Esophagus squamous epithelium (tissue), 5 donors: ENCODE measurements at places on chromosomes 7 and 10.

- DNase-seq: no peak
Observed at GRCh38 chr10:133274751-133275683, 1.7 kb downstream of the ADAM8 start.

- DNase-seq: no peak
Observed at GRCh38 chr7:27804139-27804538, 64.2 kb downstream of the TAX1BP1 start.

- DNase-seq: no peak
Observed at GRCh38 chr10:93904901-93905300, 11.1 kb downstream of the SLC35G1 start.

GRCh38 chr10:96287392-96288105 is 16.2 kb upstream of the BLNK start:
- no peak for DNase-seq

GRCh38 chr7:123439191-123439590 is 95.2 kb downstream of the IQUB start:
- no peak for DNase-seq

- DNase-seq: no peak
Observed at GRCh38 chr7:31203551-31203950, 137.0 kb downstream of the NEUROD6 start.

DNA sequence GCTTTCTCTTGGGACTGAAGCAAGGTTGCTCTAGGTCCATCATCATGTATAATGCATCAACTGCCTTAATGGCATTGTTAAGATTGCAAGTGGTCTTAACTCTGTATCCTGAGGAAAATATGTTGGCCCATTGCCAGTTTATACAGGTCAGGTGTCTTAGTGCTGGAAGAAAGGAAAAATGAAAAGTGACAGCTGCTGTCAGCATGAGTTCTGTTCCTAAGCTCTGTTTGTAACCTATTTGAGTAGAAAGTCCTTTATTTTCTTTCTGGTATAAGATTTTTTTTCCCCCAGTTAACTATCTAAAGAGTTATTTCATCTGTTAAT is 127.2 kb downstream of the SRI start:
- no peak for DNase-seq

GRCh38 chr7:133845005-133845404 is 282.1 kb upstream of the LRGUK start:
- no peak for DNase-seq

DNA sequence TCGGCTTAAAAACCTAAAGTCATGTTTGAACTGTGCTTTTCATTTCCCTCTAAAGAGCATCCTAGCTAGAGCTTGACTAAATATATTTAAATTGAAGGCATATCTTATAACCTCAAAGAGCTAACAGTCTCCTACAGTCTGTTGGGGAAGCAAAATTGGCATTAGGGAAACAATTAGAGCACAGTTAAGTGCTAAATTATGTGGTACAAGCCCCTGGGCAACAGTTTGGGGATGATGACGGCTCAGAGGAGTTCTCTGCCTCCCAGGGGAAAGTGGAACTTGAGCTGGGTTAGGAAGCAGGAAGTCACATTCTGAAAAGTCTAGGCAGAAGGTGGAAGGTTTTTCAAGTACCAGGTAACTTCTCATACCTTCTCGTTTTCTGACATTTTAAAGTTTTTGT is 18.6 kb upstream of the GOT1 start:
- DNase-seq: no peak

- DNase-seq: no peak
Observed at GRCh38 chr7:2016761-2017480, 215.8 kb downstream of the MAD1L1 start.

DNA sequence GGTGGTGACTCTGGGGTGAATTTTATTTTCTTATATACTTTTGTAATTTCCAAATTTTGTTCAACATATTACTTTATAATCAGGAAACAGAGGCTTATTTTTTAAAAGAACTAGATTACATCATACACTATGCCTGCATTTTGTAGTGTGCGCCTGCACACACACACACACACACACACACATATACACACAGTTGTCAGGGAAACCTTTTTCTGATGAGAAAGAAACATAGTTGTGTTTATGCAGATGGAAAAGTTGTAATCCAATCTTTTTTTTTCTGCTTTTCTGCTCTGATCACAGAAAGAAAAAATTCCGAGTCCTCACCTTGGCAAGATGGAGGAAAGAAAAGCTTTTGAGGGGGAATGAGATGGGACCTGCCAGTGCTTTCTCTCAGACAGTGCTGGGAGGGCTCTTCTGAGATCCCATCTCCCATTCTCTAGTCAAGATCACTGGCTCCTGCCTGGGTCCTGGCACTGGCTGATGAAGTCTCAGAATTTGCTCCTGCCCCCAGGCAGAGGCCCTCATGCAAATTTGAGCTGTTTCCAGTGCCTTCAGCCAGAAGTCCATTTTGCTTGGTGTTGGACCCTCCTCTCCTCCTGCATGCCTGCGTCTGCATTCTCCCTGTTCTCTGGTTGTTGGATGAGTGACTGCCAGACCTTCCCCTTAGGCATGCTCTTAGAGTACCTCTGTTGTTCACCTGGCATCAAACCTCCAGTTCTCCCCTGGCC is 59.7 kb downstream of the TLL2 start:
- no peak for DNase-seq

DNA sequence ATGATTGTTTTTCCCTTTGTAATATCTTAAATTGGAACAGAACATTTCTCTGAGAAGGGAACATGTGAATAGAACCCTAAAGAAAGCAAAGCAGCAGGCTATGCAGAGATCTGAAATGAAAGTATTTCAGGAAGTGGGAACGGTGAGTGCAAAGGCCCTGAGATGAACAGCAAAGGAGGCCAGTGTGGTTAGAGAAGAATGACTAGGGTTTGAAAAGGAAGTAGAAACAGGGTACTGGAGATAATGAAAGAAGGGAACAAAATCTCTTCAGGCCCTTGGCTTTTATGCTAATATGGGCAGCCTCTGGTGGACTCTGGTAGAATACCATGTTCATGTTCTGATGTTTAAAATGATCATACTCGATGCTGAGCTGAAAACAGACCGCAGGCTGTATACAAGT is 22.2 kb downstream of the ARHGAP21 start:
- no peak for DNase-seq

DNA sequence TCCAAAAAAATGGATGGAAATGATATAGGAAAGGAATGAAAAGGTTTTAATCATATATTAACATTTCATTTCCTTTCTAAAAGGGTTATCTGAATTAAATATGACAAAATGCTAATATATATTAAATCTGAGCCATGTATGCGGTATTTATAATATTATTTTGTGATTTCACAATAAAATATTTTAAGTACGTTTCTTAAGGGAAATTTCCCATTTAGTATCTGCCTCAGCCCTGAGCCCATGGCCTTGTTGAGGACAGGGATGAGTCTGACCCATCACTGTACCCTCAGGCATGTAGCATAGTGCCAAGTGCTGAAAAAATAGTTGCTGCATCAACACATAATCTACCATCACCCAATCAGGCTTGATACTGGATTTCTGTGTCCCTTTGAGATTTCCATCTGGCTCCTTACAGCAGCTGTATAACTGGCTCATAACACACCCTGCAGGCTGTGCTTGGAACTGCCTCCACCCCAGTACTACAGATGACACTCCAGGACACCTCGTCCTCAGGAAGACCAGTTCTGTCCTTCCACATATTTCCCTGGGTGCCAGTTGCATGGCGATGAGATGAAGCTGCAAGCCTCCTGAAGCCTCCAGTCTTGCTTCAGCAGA is 59.4 kb upstream of the ASAH2 start:
- no peak for DNase-seq

GRCh38 chr10:100744987-100745881 is at the start of gene PAX2:
PAX2 (plus strand) TSS chr10:100745582; CDS start chr10:100746261, 679 bp downstream.
- DNase-seq: no peak

- no peak for DNase-seq
Observed at GRCh38 chr7:74069790-74070618, 13.6 kb upstream of the LIMK1 start.

DNA sequence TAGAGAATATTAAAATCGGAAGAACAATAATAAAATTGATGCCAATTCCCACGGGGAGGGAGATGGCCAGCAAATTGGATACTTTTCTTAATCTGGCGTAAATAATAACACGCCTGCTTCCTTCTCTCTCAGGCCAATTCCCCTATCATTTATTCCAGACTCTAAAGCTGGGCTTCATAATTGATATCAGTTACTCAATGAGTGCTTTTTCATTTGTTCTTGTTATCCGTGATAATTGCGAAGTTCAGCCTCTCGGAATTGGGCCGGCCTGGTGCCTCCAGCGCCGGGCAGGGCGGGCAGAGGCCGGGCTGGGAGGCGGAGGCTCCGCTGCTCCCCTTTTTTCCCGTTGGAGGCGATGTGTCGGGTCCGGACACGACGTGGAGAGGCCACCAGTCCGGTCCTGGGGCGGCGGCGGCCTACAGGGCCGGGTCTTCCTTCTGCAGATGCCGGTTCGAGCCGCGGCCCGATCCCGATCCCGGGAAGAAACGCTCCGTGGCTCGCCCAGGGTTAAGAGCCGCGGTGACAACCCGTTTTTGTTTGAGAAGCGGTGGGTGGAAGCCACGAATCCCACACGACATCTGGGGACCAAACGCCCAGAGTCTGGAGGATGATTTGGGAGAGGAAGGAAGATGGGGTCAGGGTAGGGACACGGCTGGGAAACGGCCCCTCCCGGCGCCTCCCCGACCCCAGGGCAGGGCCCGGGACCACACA is 13.6 kb downstream of the UNCX start:
- DNase-seq: no peak

- DNase-seq: no peak
Observed at GRCh38 chr7:6917258-6917657, 91.2 kb upstream of the CCZ1B start.

DNA sequence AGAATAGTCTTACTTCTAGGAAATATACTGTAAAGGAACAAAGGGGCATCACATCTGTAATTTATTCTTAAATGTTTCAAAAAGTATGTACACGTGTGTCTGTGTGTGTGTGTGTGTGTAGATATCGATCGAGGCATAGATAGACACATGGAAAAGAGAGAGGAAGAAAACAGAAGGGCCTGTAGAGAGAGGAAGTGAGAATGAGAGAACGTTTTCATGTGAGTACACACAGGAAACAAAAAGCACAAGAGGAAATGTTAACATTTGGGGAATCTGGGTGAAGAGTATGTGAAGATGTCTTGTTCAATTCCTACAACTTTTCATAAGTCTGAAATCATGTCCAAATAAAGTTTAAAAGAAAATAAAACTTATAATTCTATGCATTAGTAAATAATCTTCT is 286.5 kb upstream of the SORCS1 start:
- no peak for DNase-seq

DNA sequence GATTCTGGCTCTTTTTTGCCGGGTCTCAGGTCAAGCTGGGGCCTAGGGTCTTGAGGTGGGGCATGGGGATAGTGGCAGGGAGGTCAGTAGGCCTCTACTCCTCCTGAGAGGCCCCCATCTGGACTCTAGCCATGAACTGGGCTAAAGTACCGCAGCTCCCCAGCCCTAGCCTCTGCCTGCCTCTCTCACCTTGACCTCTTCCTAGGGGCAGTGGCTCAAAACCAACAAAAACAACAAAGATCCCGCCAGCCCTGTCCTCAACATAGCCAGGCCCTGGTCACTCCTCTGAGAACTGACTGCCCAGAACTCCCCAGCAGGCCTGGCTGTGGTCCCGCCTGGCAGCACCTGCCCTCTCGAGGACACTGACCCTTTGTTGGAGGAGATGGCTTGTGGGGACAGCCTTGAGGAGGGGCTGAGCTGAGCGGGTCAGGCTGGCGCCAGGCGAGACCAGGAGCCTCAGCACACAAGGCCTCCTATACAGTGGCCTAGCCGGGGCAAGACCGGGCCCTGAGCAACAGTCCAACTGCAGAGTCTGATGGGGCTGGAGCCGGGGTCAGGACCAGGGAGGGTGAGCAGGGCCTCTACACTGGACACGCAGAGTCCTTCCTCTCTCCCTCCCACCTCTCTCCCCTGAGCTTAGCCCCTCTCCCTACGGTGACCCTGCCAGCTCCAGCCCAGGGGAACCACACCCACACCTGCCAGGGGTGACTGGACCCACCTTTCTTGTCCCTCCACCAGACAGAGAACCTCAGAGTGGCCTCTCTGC is 11.6 kb upstream of the PPIF start:
- no peak for DNase-seq

DNA sequence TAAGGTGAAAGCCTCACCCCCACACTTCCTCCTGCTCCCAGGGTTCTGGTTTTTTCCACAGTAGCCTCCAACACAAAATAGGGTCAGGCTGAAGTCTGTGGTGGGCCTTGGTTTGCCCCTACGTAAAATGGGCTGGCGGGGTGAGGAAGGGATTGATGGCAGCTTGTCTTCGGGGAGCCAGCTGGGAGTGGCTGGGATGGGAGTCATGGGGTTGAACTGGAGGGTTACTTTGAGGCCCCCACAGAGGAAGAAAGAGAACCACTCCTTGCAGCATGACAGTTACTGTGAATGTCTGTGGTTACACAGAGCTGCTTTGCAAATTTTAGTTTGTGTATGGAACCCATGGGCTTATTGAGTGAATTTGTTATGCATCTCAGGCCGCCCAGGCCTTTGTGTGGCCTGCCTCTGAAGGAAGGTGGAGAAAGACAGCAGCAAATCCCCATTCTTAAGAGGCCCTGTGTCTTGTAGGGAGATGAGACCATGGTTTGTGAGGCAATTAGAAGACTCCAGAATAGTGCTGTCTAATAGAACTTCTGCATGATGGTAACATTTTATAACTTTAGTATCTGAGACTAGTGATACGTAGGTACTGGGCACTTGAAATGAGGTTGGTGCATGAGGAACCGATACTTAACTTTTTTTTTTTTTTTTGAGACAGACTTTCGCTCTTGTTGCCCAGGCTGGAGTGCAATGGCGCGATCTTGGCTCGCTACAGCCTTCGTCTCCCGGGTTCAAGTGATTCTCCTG is 8.1 kb downstream of the TRIM8 start:
- DNase-seq: no peak

DNA sequence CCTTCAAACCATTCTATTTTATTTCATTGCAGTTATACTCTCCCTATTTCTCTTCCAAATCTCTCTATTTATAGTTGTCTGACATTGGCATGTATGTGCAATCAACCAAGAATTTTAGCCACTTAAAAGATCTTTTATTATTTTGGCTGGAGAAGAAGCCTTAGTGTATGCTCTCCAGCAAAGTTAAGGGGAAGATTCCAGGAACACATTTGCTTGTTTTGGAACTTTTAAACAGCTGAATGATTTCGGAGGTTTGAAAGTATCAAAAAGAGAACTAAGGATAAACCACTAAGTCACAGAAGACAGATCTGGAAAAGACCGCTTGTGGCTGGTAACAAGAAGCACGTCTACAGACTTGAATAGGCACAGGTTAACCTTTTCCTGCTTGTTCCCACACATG is 182.2 kb upstream of the FZD1 start:
- DNase-seq: no peak
